ENCODE measurements at places on chromosomes 3 and 15.

GRCh38 chr3:16070707-16071106 lies 103.8 kb upstream of the GALNT15 start:
- no peak for DNase-seq

- DNase-seq = no peak
Measured at GRCh38 chr3:74506246-74506645, 108.2 kb downstream of the CNTN3 start.

DNA sequence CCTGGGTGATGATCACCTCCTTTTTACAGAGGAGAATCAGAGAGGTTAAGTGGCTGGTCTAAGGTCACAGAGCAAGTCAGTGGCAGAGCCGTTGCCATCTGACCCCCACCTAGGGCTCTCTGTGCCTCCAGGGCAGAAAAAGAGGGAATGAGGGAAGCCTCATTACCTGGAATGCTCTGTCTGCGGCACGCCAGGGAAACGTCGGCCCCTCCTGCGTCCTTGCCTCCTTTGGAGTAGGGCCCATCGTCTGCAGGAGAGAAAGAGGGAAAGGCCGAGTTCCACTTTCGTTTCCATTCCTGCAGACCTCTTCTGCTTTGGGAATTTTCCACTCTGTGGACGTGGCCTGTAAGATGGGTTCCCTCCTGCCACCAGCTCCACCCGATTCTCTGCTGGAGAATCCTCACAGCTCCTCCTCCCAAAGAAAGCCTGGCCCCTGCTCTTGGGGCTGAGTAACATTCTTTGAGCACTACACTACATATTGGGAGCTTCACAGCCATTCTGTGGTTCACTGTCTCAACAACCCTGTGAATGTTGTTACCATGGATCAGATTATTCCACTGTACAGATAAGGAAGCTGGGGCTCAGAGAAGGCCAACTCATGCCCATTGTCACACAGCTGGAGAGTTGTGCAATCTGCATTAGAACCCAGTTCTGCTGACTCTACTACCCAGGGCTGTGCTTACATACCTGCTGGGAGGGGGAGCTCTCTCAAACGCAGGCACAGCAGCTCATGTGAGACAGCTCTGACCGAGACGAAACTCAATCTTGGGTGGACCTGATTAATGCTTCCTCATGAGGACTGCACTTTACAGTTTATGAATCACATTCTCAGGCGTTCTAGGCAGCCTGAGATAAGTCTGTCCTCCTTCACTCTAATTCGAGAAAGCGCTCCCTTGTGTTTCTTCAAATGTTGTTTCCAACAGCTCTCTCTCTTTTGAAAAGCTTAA lies 14.2 kb downstream of the GRIP2 start:
- DNase-seq = no peak

DNA sequence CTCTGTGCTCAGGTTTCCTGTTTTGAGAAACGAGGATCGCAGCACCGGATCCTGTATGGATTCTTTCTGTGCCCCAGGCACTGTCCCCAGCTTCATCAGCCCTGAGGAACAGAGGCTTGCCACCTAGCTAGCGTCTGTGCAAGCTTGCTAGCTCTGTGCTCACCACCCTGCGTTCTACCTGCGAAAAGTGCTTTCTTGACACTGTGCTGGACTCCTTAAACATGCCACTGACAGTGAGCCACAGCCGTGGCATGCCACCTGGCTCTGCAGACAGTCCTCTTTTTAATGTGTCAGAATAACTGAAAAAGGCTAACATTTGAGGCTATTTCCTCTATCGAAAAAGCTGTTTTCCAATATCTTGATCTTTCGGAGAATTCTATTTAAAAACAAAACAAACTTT lies 1.4 kb downstream of the PGPEP1L start:
- DNase-seq = no peak

GRCh38 chr3:191919491-191920026 lies 458.6 kb downstream of the PYDC2 start:
- no peak for DNase-seq

- DNase-seq = no peak
Measured at GRCh38 chr3:194959217-194959616, 273.5 kb downstream of the FAM43A start.

DNA sequence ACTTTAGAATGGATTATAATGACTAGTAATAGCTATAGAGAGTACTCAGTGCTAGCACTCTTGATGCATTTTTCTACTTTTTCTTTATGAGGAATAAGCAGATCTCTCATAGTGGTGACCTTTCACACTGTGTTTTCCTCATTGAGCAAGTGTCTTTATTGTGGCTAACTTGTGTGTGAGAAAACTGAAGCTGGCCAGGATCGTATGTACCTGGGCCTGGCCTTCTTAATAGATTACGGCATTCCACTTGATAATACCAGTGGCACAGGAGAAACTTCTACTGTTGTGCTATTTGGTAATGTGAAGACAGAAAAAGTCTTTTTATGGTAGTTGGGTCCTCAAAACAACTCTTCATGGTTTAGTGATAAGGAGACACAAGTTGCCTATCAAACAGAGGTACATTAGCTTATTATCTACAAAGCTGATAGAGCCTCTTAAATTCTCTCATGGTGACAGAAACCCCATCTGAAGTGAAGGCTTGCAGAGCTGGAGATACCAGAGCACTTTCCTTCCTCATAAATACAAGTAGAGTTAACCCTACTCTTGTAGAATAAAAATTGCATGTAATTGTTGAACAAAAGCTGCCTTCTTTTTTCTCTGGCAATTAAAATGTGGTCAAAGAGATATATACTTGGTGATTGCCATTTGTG lies 64.6 kb downstream of the LYSMD4 start:
- no peak for DNase-seq

All from stimulated activated CD4-positive, alpha-beta T cell treated with anti-CD3 and anti-CD28 coated beads, Interleukin-15, amount 100 ng/mL, for 1 hour (primary cell).